ENCODE measurements at places on chromosomes 12 and 14.

GRCh38 chr14:77459072-77459723 lies 1.3 kb downstream of the AHSA1 start:
- peak; percentile 63 for DNase-seq

- no peak for DNase-seq
These were observed 78.9 kb downstream of the PELI2 start for GRCh38 chr14:56197150-56197549.

DNA sequence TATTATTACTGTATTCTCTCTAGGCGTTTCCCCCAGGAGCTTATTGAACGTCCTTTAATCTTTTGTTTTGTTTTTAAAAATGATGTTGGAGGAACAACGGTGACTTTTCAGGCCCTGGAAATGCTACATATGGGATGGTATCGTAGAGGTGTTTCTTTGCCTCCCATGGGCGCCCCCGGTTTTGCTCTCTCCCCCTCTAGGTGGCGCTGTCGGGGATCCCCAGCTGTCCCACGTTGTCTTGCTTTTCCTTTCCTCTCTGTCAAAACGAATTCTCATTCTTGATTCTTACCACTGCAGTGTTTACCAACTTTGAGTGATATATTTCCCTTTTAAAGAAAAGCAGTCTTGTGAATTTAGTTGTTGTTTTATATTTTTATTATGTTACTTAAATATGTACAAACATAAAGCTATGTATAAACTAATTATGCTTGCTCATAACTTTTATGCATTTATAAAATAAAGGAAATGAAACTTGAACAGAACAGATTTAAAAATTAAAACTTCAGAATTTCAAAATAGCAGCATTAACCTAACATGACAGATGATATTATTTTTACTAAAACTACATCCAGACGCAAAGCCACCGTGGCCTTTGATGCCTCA lies 171.9 kb downstream of the RGS6 start:
- peak; percentile 13 for DNase-seq

- DNase-seq, result no peak
These were observed 29.7 kb upstream of the PLEK2 start for GRCh38 chr14:67441672-67442071.

DNA sequence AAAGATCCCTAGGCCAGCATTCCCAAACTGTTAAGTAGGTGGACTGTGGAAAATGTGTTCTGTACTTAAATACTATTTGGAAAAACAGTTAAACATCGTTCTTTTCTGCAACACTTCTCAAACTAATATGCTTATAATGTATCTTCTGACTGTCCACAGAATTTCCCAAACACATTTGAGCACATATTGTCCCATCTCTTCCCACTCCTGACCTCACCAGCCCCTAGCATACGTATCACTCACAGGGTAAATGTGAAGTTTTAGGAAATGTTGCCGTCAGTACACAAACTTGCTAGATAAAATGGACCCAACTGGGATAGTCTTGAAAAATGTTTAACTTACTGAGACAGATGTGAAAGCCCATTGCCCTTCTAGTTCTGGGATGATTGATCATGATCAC lies 27.7 kb downstream of the ARID2 start:
- no peak for DNase-seq

- no peak for DNase-seq
These were observed 265.5 kb upstream of the PRKD1 start for GRCh38 chr14:30193101-30193500.

DNA sequence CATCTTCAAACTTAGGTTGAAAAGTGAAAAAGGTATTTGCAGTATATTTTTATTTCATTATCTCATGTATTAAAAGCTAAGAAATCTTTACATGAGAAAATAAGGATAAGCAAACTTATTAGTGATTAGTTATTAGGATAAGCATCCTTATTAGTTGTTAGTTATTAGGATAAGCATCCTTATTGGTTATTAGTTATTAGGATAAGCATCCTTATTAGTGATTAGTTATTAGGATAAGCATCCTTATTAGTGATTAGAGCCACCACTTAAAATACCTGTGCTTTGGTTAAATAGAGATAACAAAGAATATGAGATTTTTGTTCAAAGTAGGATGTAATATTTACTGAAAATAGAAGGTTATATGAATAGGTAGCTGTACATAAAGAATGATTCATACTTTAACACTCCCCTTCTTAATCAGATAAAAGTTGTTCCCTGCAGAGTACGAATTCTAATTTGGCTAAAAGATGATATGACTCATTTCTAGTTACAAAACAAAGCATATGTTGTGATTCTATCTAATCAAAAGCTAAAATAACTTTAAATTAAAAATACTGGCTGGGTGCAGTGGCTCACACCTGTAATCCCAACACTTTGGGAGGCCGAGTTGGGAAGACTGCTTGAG lies 56.4 kb downstream of the KDM5A start:
- DNase-seq, result no peak

- no peak for DNase-seq
These were observed 377.6 kb upstream of the MDGA2 start for GRCh38 chr14:48052973-48053372.

GRCh38 chr14:90409209-90409730 lies 12.4 kb downstream of the CALM1 start:
- peak; percentile 86 for DNase-seq

DNA sequence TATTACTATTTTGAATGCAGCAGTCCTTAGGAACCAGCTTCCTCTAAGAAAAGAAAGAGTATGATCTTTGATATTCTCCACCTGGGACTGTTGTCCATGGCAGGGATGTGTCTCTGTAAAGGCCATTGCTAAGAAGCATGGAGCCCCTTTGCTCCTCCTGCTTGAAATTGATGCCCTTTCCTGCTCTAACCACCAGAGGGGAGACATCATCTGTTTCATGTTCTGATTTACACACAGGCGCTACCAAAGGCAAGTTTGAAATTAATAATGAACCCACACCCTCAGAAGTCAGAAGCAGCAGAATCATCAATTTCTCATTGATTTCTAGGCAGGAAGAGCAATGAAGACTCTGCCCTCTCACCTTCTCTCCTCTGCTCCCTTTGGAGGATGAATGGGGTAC lies 253.8 kb downstream of the RMST start:
- peak; percentile 8 for DNase-seq

DNA sequence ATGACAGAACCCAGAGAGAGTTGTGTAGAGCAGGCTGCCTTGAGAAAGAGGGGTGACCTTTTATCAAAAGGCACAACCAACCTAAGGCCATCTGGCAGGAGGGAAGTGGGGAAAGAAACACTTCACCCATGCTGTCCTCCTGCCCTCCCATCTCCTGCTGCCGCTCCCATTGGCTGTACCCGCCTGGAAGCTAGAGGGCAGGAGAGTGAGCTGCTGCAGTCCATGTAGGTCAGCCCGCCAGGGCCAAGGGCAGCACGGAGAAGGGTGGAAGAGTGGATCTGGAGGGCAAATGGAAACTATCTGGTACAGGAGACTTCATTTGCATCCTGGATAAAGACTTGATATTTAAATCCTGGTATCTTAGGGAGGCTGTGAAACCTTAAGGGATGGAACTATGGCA lies 11.5 kb upstream of the CABP1 start:
- no peak for DNase-seq

DNA sequence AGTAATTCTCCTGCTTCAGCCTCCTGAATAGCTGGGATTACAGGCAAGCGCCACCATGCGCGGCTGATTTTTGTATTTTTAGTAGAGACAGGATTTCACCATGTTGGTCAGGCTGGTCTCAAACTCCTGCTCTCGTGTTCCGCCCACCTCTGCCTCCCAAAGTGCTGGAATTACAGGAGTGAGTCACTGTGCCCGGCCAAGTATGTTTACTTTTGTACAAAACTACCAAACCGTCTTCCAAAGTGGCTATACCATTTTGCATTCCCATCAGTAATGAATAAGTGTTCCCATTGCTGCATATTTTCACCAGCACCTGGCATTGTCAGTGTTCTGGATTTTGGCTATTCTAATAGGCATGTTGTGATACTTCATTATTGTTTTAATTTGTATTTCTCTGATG lies 8.4 kb upstream of the KRT6A start:
- no peak for DNase-seq

DNA sequence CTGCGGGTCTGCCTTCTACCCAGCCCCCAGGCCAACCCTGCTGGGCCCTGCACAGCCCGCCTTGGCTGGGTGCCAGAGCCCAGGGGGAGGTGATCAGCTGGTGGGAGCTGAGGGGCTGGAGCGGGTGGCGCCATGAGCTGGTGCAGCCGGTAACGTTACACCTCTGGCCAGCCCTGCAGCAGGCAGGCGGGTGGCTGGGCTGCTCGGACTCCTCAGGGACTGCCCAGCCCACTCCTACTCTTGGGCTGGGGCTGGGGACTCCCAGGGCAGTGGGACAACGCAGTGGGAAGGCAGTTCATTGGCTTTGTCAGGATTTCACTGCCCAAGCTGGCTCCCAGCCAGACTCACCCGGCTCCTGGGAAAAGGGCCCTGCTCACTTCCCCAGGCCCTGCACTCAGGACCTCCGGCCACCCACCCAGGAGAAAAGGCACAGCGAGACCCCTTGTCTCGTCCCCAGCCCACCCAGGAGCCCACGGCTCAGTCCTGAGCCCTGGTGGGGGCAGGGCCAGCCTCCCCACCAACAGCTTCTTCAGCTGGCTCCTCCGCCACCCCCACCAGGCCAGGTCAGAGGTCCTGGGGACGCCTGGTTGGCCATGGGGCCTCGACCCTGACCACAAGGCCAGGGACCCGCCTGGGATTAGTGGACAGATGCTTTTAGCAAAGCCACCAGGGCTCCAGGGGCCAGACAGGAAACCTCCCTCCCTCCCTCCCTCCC lies 1.0 kb downstream of the PGF start:
- DNase-seq, result no peak

GRCh38 chr12:593396-594270 lies 69.6 kb downstream of the NINJ2 start:
- no peak for DNase-seq

GRCh38 chr12:110514363-110514762 lies 12.2 kb downstream of the RAD9B start:
- DNase-seq, result no peak

GRCh38 chr14:90698379-90698869 lies 117.8 kb downstream of the TTC7B start:
- DNase-seq, result peak; percentile 46

GRCh38 chr12:6065863-6066199 lies 58.6 kb downstream of the VWF start:
- no peak for DNase-seq

- no peak for DNase-seq
These were observed 96.0 kb downstream of the CNTN1 start for GRCh38 chr12:40788276-40788675.

- DNase-seq, result no peak
These were observed 57.3 kb downstream of the ETV6 start for GRCh38 chr12:11706509-11707379.

DNA sequence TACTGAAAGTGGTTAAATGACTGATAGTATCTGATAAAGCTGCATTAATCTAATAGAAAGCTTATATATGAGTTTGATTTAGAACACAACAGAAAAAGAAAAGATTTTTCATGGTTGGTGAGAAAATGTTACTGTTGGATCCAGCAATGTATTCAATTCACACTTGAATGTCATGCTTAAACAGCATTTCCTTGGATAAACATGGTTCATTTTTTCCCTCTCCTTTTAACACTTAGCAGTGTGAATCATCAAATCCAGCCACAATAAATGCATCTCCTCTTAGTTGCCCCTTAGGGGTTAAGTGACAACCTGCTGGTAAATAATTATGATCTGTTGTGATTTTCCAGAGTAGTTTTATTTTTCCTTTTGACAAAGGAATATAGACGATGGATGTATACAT lies 74.9 kb upstream of the GRIP1 start:
- DNase-seq, result no peak

GRCh38 chr12:40142001-40142744 lies 36.3 kb upstream of the SLC2A13 start:
- no peak for DNase-seq

- no peak for DNase-seq
These were observed 14.0 kb downstream of the NPC2 start for GRCh38 chr14:74478996-74479635.

DNA sequence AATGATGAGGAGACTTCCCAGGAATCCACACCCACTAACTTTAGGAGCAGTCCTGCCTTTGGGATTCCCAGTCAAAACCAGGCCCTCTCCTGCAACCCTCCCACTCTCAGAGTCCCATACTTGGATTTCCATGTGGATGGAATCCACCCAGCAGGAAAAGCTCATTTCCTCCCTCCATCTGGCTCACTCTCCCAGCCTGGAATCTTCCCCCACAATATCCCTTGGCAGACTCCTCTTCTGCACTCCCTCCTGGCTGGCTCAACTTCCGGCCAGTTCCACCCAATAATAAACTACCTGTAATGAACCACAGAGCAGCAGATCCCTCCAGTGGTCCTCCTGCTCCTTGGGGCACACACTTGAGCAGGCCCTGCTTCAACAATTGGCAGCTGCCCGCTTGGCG lies 102.8 kb upstream of the EGLN3 start:
- DNase-seq, result no peak

GRCh38 chr12:91240386-91241095 lies 57.9 kb upstream of the DCN start:
- DNase-seq, result no peak

- DNase-seq, result no peak
These were observed 707.5 kb downstream of the BCL11B start for GRCh38 chr14:98564541-98564940.

DNA sequence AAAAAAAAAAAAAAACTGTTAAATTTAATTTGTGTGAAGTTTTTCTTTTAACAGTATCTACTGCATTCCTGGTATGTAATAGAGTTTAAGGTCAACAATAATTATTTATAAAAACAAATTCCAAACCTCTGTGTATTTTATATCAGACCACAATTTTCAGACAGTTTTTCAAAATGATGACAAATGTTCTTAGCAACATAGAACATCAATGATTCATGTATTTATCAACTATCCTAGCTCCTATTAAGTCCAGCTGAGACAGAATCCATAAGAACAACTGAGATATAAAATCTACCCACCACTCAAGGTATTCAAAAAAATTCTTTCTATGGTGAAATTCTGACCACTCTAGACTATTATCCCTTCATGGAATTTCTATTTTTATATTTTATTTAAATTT lies 144.5 kb downstream of the EPS8 start:
- DNase-seq, result no peak

GRCh38 chr14:85532374-85533022 lies 2.6 kb downstream of the FLRT2 start:
- DNase-seq, result no peak

- no peak for DNase-seq
These were observed 29.0 kb downstream of the MOAP1 start for GRCh38 chr14:93155667-93156066.

DNA sequence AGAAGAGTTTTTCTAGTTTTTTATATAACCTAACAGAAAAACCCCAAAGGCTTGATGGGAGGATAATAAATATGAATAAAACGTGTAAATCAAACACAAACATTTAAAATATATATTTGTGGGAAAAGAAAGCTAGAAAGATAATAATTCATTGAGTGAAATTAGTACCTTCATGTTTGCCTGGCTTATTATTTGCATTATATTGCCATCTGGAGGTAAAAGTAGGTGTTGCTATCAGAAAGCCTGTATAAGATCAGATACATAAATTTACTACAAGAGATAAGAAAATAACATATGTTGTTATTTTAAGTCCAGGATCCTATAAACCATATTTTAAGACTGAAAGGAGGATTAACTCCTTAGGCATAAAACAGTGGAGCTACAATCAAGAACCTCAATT lies 77.7 kb downstream of the NTS start:
- DNase-seq, result no peak

- peak; percentile 44 for DNase-seq
These were observed 216 bp downstream of the IKBIP start for GRCh38 chr12:98644433-98644711.

Measured in AG20443 (cell line).